ENCODE measurements at places on chromosomes 7 and 10. TPM values are rescaled to one million over a fixed set of nuclear protein-coding genes. Genes with fewer than 3 reads are reported as not detected.

DNA sequence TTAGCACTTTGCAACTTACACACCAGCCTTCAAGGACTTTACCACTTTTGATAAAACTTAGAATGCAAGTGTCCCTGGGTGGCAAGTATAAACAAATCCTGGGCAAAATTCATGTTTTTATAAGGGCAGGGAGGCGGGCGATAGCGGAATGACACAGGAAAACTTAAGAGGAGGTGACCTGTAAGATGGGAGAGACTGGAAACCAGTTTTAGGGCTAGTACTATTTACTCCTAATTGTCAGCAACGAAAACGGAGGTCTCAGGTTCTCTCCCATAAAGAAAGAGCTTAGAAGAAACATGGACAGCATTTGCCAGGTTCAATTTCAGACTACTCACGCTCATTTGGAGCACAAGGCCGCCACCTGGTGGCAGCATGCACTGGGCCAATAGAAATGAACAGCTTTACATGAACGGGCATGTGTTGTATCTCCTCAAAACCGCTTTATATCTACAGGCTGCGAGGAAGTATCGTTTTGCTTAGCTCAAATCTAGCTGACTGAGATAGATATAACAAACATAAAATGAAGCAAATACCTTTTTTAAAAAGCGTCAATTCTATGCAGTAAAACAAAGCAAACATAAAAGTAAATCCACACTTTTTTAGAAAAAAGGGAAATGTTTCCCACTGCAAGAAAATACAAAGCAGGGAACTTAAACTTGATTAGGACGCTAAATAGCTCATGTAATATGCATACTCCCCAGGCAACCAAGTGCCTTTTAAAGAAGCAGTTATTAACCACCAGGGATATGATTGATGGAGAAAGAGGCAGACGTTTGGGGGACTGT is 37.6 kb upstream of the SVOPL start:
- no peaks in the 10 kb centered on the region for H3K27me3 ChIP-seq
- peak; percentile 85 for DNase-seq
- no peak overlapping the region for H3K4me3 ChIP-seq
- H3K4me1 ChIP-seq, result peaks cover 24% of the 10 kb centered on the region

DNA sequence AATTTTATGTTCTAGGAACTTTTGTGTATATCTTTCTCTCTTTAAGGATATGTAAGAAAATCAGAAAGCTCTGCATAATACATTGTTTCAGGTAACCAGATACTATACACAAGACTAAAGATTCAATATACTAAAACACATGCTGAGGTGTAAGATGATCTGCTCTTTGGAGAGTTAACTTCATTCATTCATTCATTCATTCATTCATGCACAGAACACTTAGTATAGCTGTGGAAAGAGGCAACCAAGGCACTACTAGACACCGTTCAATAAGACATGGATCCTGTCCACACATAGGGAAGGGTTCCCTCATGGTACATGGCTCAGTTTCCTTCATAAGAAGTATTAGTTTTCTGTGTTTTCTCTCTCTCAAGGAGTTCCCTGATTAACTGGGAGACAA is 207.6 kb upstream of the AOAH start:
- H3K4me3 ChIP-seq, result no peak overlapping the region
- peaks cover 24% of the 10 kb centered on the region for H3K4me1 ChIP-seq
- no peak overlapping the region for H3K27ac ChIP-seq
- DNase-seq, result no peak

- no peak overlapping the region for H3K4me3 ChIP-seq
- H3K36me3 ChIP-seq, result no peaks in the 10 kb centered on the region
- peak; percentile 21 for DNase-seq
These were observed 93.1 kb upstream of the IFRD1 start for GRCh38 chr7:112357136-112357535.

- no peak overlapping the region for H3K4me3 ChIP-seq
- peaks cover 34% of the 10 kb centered on the region for H3K4me1 ChIP-seq
- H3K36me3 ChIP-seq, result no peaks in the 10 kb centered on the region
- no peak for DNase-seq
- no peak overlapping the region for H3K27ac ChIP-seq
These were observed 68.1 kb downstream of the LHPP start for GRCh38 chr10:124529661-124530214.

- peak; percentile 66 for DNase-seq
- H3K27me3 ChIP-seq, result no peaks in the 10 kb centered on the region
- no peaks in the 10 kb centered on the region for H3K36me3 ChIP-seq
- no peak overlapping the region for H3K27ac ChIP-seq
These were observed 285.6 kb upstream of the POM121L12 start for GRCh38 chr7:52749880-52750279.

DNA sequence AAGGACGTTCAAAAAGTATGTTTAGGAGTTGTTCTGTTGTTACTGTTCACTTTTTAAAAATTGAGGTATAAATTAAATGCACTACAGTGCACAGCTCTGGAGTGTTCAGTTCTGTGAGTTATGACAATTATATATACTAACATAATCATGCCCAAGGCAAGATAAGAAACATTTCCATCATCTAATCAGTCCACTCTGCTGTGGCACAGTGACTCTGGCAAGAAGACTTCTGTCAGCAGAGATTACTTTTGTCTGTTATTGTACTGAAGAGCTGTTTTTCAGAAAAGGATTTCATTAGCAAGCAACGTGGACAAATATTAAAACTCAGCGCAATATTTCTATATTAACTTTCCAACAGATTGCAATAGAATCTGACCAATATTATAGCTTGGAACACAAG is 32.0 kb downstream of the ICA1 start:
- no peak overlapping the region for H3K27ac ChIP-seq
- H3K36me3 ChIP-seq, result peaks cover 5% of the 10 kb centered on the region
- no peaks in the 10 kb centered on the region for H3K4me1 ChIP-seq
- no peak for DNase-seq

DNA sequence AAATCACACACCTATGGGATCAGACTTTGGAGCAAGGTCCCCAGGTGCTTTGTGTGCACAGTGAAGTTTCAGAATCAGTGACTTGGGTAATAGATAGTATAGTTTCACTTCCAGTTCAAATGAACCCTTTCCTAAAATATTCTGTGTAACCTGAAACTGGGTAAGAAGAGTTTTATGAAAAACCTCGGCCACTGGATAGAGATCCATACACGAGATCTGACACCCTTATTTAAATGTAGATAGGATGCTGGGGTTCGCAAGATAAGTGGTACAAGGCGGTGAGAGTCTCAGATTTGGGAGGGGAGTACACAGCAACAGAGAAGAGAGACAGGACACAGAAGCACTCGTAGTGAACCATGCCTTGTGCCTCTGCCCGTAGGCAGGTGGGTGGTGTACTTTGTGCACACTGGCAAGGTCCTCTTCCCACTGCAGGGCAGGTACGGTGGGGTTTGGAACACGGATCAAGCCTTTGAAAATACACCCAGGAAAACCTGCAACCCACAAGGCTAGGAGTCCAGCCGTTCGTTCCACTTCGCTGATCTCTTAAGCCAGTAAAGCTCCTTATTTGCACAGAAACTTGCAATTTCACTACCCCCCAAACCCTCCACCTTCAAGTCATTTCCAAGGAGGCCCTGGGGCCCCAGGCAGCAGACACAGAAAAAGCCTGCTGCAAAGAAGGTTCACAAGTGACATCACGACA is 162.8 kb downstream of the USP6NL start:
- no peak for DNase-seq
- H3K36me3 ChIP-seq, result no peaks in the 10 kb centered on the region
- peaks cover 31% of the 10 kb centered on the region for H3K4me1 ChIP-seq
- no peak overlapping the region for H3K4me3 ChIP-seq
- peaks cover 3% of the 10 kb centered on the region for H3K27me3 ChIP-seq

DNA sequence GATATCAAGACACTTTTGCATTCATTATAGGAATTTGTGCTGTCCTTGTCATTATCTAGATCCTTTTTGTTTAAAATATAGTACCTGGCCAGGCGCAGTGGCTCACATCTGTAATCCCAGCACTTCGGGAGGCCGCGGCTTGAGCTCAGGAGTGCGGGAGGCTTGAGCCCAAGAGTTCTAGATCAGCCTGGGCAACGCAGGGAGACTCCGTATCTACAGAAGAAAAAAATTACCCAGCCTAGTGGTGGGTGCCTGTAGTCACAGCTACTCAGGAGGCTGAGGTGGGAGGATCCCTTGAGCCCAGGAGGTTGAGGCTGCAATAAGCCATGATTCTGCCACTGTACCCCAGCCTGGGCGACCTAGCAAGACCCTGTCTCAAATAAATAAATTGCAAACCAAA is 621 bp upstream of the MORN4 start:
- no peak for DNase-seq
- peak overlapping the region; percentile 97 for H3K27ac ChIP-seq
- peak overlapping the region; percentile 98 for H3K4me3 ChIP-seq
- no peaks in the 10 kb centered on the region for H3K36me3 ChIP-seq
- peaks cover 16% of the 10 kb centered on the region for H3K4me1 ChIP-seq

- no peak overlapping the region for H3K27ac ChIP-seq
- peaks cover 62% of the 10 kb centered on the region for H3K36me3 ChIP-seq
- no peak overlapping the region for H3K4me3 ChIP-seq
- no peak for DNase-seq
- no peaks in the 10 kb centered on the region for H3K27me3 ChIP-seq
These were observed 17.6 kb downstream of the LIMK1 start for GRCh38 chr7:74101061-74101681.

- H3K4me3 ChIP-seq, result no peak overlapping the region
- no peak overlapping the region for H3K27ac ChIP-seq
- H3K4me1 ChIP-seq, result peaks cover 4% of the 10 kb centered on the region
- H3K27me3 ChIP-seq, result no peaks in the 10 kb centered on the region
These were observed 477.2 kb downstream of the PARD3 start for GRCh38 chr10:34337917-34338316.

The ADGRA1 gene
- total RNA-seq, result 0.11 TPM

The KEL gene
- total RNA-seq, result 2.8 TPM

The TUBGCP2 gene
- total RNA-seq, result 53.2 TPM

The TRIL gene
- total RNA-seq, result 4.6 TPM

The CCDC172 gene
- 3.0 TPM for total RNA-seq

Measured in WTC11 (cell line).